ENCODE measurements at places on chromosomes 2 and 18. TPM values are rescaled to one million over a fixed set of nuclear protein-coding genes. Genes with fewer than 3 reads are reported as not detected.
A peak's percentile ranks its signal among the peaks of the same experiment; 100 is the strongest.

GRCh38 chr2:68684197-68684596 is 40.8 kb downstream of the PROKR1 start:
- no peak for DNase-seq

DNA sequence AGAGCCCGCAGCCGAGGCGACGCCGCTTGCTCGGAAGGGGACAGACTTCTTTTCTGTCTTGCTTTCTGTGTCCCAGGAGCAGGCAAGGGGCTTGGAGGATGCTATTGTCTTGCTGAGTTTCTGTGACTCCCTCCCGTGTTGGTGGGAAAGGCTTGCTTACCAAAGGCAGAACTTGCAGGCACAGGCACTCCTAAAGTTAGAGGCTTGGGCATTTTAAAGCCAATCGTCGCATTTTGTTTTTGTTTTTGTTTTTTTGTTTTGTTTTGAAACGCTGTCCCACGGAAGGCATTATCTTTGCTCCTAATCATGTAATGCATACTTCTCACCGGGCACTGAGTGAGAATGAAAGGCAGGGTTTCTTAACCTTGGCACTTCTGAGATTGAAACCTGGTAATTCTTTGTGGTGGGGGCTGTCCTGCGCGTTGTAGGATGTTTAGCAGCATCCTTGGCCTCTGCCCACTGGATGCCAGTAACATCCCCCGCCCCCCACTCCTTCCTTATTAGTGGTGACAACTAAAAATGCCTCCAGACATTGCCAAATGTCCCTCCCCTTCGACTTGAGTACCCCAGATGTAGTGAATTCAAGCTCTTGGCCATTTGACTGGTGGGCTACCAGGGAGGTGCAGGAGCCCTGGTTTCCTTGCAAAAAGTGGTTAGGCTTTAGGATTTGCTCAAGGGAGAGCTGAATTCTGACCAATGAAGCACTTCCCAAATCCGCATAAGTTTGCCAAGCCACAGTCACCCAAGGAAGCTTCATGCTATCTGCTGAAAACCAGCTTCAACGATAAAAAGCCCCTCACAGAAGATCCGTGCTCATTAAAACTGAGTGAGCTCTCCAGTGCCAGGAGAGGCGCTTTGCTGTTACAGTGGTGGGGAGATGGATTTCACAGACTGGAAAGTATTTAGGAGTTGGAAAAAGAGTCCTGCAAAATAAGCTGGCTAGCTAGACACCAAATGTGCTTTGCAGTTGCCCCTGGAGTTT is 1.2 kb downstream of the ANTXR1 start:
- peak; percentile 43 for DNase-seq

GRCh38 chr2:170587922-170588321 is 127.2 kb upstream of the SP5 start:
- no peak for DNase-seq

Gene REEP1
- 1.6 TPM for total RNA-seq

DNA sequence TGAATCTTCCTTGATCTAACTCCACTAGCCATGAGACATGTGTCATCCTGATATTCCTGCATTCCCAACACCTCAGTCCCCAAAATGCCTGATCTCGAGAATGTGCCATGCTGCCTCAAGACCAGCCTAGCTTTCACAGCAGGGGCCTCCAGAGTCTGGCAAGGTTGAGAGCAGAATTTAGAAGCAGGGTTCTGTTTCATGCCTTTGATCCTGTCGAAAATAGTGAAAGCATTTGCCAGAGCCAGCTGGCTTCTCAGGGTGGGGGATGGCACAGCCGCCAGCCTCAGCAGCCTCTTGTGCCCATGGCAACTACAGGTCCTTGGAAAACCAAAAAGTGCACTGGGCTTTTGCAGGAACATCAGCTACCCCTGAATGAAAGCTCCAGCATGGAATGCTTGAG is 143.5 kb downstream of the RTN4 start:
- peak; percentile 18 for DNase-seq

Gene CPLX4
- not detected for total RNA-seq

Gene EFHD1
- total RNA-seq, result 3.4 TPM

Gene FOXI3
- 11.8 TPM for total RNA-seq

DNA sequence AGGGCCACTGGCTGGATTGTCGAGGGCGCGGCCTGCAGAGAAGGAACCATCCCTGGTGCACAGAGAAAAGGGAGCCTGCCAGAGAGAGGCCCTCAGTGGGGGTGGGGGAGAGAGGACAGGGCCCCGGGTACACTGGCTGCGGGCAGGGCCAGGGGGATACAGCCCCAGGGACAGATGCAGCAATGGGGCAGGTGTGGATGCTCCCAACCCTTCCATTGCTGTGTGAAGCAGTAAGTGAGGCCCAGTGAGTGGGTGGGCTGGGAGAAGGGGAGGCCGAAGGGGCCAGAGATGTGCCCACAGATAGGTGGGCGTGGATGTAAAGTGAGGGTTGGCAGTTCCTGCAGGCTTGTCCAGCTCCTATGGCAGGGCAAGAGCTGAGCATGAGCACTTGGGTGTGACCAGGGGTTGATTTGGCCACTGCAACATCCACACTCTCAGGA is 7.4 kb downstream of the AGXT start:
- DNase-seq, result no peak

- no peak for DNase-seq
These were observed 15.5 kb downstream of the SEC11C start for GRCh38 chr18:59155153-59155552.

Gene ERICH2
- not detected for total RNA-seq

Gene STPG4
- 0.28 TPM for total RNA-seq

DNA sequence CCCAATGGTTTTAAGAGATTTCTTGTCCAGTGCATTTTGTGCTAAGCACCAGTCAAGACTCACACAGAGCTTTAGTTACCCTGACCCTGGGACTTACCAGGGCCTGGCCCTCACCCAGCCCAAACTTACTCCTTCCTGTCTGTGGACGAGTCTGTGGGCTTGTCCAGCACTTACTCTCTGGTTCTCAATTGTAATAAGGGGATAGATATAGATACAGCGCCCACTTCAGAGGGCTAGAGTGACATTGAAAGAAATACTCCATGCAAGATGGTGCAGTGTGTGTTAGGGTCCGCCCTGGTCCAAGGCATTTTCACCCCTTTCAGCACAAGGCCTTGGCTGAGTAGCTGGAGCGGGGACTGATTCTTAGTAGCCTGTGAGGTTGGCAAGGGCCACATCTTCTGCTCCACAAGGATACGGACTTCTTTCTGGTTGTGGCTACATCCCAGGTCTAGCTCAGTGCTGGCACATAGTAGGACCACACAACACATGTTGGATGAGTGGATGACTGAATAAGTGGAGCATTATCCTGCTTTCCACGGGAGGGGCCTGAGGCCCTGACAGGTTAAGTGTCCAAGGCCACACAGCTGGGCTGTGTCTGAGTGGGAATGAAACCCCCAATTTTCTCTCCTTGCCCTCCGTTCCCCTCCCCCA is 3.8 kb upstream of the ARID5A start:
- no peak for DNase-seq

Gene IL1F10
- not detected for total RNA-seq

Gene TUBB8B
- 3.6 TPM for total RNA-seq
